ENCODE measurements at places on chromosomes 7 and 10.

- DNase-seq, result no peak
These were observed 462.2 kb upstream of the MKI67 start for GRCh38 chr10:128588402-128588801.

GRCh38 chr10:115979576-115979975 is 293.4 kb downstream of the GFRA1 start:
- DNase-seq, result no peak

GRCh38 chr10:104938031-104938430 is 296.9 kb downstream of the SORCS3 start:
- no peak for DNase-seq

DNA sequence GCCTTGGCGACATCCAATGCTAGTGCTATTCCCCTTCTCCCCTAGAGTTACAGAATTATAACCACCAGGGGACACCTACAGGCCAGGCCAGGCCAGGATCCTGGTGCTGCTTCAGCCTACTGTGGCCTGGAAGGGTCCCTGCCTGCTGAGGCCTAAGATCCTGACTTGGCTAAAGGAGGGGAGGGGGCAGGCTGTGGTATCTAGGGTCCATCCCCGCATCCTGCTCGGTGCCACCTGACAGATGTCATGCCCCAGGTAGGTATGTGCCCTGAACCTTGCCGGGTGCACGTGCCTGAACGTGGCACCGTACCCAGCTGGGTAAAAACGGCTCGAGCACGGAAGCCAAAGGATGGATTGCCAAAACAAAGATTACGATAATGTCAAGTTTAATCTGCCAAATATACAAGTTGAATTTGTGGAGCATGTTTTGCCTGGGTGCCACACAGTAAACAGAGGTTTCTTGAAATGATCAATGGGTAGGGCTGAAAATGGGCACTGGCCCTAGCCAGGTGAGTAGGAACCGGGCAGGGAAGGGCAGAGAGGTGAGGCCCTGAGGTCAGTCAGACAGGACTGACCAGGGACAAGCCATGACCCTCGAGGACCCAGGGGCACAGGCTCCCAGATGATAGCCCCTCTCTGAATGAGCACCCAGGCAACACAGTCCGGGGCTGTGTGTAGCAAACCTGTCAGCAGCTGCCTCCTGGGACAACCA is 12.6 kb downstream of the PDAP1 start:
- no peak for DNase-seq

DNA sequence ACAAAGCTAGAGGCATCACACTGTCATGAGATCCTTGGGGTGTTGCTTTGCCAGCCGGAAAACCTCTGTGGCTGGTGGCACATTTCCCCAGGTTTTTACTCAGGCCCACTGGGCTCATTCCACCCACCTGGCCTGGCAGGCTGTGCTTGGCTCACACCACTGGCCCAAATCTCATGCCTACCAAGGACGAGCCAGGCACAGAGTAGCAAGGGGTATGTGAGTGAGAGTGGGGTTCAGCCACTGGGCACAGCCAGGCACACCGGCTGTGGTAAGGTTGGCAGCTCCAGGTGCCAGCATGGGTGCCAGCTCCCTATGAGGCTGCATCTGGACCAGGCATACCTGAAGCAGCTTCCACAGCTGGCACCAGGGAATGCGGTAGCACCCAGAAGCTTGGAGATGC is 21.4 kb downstream of the STEAP1 start:
- no peak for DNase-seq

- DNase-seq, result no peak
These were observed 361.8 kb upstream of the MGMT start for GRCh38 chr10:129105266-129105665.

GRCh38 chr10:128230401-128230800 is 104.2 kb upstream of the MKI67 start:
- DNase-seq, result no peak

DNA sequence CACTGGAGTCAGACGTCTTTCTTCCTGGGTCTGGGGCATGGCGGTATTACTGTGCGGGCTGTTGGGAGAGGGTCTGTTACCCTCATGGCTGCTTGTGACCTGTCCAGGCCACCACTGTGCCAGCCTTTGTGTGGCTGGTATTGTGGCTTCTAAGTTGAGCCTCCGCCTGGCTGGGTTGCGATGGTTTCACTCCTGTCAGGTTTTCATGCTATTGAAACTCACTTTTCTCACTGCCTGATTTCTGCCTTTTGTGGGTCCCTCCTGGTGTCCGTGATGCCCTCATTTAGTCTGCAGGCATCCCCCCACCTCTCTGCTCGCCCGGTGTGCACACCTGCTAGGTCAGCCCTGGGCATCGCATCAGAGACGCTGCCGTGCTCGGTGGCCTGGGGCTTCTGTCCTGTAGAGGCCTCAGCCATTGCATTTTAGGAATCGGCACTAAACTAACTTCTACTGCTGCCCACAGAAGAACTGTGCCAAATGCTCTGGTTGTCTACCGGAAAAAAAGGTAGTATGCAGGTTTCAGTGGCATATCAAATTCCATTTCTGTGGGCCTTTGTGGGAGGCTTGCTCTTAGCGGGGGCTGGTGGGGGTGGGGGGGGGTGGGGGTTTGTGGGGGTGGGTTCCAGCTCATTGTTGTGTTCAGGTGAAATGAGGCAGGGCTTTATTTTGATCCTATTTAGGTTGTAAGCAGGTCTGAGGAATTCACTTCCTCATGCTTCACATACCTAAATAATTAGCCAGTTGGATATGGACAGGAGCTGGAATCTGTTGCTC is 64.3 kb downstream of the MGMT start:
- DNase-seq, result no peak

- no peak for DNase-seq
These were observed 159.6 kb downstream of the LSM5 start for GRCh38 chr7:32330602-32331001.

GRCh38 chr10:123997013-123997412 is 96.4 kb downstream of the CHST15 start:
- no peak for DNase-seq

- DNase-seq, result no peak
These were observed 21.4 kb downstream of the CCAR1 start for GRCh38 chr10:68742397-68742796.

DNA sequence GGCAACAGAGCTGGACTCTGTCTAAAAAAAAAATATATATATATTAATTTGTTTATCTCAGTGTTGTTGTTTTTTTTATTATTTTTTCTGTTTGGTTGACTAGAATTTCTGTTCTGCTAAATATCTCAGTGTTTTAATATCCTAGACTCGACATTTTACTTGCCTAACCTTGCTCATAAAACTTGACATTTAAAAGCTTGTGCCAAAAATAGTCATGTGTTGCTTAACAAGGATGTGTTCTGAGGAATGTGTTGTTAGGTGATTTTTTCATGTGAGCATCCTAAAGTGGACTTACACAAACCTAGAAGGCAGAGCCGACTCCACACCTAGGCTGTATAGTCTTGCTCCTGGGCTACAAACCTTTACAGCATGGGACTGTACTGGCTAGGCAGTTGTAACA is 23.1 kb downstream of the NRBF2 start:
- no peak for DNase-seq

DNA sequence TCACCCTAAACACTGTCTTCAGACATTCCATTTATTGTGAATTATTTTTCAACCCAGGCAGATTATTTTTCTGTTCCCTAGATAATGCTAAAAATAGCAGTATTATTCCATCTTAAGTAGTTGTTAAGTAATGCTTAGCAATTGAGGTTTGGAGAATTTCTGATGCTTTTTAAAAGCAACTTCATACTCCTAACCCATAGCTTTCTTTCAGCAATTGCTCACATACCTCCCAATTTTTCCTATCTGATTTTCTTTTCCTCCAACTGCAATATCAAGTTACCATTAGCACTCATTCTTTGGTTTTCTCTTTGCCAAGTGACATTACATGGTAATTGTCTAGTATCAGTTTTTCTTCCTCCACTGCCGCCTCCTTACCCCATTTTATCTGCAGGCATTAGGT is 104.7 kb downstream of the GPR85 start:
- no peak for DNase-seq

- no peak for DNase-seq
These were observed 29.1 kb upstream of the NRBF2 start for GRCh38 chr10:63103971-63104409.

DNA sequence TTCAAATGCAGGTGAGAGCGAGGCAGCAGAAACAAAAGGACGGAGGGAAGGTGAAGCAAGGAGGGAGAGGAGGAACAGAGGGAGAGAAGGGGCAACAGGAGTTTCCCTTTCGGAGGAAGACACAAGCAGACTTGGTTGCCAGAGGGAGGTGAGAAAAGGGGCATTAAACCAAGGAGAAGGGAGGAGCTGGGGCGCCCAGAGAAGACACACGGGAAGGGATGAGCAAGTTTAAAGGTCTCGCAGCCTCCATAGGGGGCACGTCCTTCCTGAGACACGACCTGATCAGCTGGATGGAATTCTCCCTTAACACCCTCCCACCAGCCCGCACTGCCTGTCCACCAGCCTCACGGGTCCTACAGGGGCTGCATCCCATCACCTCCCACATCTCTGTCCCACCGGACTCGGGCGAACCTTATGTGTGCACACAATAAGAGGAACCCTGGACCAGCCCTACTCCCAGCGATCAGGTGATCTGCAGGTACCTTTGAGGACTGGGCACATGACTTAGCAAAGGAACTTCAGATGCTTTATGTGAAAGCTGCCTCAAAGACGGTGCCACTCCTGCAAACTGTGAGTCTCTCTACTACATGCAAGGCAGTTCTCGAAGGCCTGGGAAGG is 251.2 kb downstream of the TNS3 start:
- DNase-seq, result no peak

DNA sequence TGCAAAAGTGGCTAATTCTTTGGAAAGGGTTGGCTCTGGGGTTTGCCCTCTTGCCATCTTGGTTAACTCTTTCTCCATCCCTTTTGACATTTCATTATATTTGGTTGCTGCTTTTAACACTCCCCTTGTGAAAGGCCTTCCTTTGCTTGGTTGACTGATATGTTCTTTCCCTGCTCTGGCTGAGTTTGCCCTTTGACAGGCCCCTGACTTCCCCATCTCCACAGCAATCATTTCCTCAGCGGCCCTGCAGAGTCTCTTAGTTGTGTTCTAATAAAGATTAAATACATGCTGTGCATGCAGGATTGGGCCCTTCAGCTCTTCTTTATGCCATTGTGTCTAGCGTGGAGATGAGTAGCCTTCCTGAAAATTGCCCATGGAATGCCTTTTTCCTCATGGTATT is 84.5 kb upstream of the CSTF2T start:
- no peak for DNase-seq

GRCh38 chr7:1811850-1812508 is 141.9 kb downstream of the ELFN1 start:
- no peak for DNase-seq

DNA sequence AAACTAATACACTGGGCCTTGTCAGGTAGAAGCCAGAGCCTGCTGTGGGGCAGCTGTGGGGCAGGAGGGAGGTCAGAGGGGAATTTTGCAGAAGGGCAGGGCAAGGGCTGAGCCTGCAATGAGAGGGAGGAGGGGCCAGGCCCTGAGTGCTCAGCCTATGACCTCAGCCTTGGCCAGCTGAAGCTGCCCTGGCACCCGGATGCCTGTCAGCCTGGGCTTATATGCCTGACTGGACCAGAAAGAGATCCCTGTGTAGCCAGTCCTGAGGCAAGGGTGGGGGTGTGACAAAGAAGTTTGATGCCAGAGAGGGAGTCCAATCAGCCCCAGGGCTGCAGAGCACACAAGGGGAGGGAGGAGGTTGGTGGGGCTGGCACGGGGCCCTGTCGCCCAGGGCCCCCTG is 22.3 kb upstream of the PRRT4 start:
- no peak for DNase-seq

DNA sequence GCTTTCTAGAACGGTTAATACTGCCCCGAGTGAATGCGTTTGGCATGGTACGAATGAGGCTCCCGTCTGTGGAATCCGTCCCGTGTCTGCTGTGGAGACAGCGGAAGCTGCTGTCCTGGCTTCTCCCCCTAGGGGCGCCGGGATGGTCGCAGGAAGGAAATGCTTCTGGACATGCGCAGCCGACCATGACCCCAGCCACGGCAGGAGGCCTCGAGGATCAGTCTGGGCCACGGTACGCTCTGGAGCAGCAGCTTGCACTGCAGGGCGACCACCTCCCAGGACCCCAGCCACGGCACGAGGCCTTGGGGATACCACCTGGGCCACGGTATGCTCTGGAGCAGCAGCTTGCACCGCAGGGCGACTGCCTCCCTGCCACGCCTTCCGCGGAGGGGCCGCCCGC is 107.9 kb downstream of the CYTH3 start:
- DNase-seq, result no peak

DNA sequence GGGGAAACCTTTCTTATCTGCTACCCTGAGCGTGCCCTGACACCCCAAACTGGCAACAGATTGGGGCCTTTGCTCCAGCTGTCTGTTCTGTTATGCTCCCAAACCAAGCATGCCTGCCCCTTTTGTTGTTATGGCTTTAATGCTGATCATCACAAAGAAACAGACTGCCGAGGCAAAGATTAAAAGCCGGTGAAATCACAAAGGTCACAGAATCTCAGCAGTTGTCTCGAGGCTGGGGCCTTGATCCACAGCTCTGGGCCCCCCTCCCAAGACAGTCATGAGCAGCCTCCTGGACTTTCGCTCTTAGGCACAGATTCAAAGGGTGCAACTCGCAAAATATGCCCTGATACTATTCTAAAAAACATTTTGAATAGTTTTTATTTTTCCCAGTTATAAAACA is 65.6 kb downstream of the STRA8 start:
- DNase-seq, result no peak

DNA sequence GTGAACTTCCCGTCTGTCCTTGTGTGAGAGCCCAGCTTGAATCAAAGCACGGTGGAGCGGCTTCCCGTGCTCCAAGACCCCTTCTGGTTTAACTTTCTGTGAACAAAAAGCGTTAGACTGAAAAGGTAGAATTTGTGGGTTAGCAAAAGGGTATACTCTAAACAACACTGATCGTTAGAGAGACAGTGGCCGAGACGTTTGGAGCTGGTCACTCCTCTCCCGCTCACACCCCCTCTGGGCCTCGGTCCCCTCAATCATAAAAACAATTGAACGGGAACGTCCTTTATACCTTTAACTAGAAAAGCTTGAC is 502 bp downstream of the PRKRIP1 start:
- DNase-seq, result no peak

GRCh38 chr10:102120991-102121738 is 997 bp upstream of the LDB1 start:
- no peak for DNase-seq

- DNase-seq, result no peak
These were observed 24.9 kb downstream of the BEND7 start for GRCh38 chr10:13503745-13504463.

DNA sequence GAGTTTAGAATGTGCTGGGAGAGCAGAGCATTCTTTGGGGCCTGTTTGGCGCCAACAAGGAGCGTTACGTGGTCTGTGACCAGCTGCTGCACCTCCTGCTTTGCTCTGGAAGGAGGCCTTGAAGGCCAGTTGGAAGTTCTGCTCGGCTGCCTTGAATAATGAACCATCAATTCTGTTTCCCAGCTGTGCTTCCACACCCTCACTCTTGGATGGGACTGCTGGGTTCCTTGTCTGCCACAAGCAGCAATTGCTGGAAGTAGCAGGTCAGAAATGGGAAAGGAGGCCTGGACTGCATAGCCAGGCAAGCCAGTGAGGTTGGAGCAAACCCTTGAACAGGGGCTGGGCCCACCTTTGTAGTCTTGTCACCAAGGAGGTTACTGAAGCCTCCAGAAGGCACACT is 86.6 kb upstream of the INSYN2A start:
- DNase-seq, result no peak

GRCh38 chr10:14742815-14743214 is 31.9 kb downstream of the FAM107B start:
- no peak for DNase-seq

All from activated CD4-positive, alpha-beta T cell treated with anti-CD3 and anti-CD28 coated beads for 4 hours (primary cell).